ENCODE measurements at places on chromosomes 7 and 10. TPM values are rescaled to one million over a fixed set of nuclear protein-coding genes. Genes with fewer than 3 reads are reported as not detected.

DNA sequence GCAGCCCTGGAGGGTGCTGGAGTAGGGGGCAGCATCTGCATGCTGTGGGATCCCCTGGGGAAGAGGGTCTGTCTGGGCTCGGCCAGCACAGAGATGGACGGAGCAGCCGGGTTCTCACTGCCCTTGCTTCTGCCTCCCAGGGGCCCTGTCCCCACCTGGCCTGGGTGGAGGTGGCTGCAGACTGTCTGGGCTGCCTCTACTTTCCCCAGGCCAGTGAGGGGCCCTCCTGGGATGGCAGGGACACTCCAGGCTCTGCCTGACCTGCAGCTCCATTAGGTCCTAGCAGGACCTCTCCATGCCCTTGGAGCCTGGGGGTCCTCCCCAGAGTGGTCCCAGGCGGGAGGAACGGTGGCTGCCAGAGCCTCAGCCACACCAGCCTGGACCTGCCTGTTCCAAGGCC, 63.7 kb downstream of the PWWP2B start:
- no peak for DNase-seq

DNA sequence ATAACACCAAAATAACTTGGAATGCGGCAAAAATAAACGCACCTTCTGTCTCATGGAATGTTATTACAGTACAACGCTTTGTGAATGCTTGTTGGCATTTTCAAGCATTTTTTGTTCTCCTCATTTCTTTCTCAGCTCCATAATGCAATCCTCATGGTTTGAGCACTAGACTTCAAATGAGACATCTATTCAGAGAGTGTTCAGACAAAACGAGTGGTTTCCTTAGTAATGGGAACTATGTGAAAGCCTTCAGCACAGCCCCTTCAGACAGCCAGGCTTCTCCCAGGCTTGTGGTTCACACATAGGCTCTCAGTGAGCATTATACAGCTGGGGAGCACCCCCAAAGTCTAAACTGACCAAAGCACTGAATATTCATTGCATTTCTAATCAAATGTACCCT, 8.6 kb upstream of the LRRN3 start:
- peak; percentile 11 for DNase-seq

- no peak for DNase-seq
Measured at GRCh38 chr7:25255611-25256332, 27.5 kb upstream of the NPVF start.

DNA sequence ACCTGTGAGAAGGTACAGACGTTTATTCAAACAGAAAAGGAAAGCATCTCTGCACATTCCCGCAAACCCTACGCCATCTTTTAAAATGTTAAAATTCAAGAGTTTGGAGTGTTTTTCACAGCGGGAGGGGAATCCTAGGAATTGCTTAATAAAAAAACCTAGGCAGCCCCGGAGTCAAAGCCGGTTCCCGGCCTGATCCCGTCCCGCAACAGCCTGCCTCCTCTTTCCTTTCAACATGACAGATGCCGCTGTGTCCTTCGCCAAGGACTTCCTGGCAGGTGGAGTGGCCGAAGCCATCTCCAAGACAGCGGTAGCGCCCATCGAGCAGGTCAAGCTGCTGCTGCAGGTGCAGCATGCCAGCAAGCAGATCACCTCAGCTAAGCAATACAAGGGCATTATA, 123.0 kb upstream of the VSTM2A start:
- no peak for DNase-seq

DNA sequence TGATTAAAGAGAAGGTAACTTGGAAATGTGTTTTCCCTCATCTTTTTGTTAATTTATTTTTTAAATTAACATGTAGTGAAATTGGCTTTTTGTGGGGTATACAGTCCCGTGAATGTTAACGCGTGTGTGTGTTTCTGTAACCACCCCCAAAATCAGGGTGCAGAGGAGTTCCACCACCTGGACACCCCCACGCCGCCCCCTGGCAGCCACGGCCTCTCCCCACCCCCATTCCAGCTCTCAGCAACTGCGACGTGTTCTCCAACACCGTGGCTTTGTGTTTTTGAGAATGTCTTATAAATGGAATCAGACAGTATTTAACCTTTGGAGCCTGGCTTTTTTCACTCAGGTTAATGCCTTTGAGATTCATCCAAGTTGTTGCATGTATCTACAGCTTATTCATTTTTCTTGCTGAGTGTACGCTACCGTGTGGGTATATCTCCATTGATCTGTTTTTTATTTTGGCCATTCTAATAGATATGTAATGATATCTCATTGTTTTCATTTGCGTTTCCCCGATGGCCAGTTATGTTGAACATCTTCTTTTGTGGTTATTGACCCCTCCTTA, 218.8 kb downstream of the EBF3 start:
- DNase-seq, result no peak

- DNase-seq, result no peak
Measured at GRCh38 chr7:139896831-139897230, 67.8 kb downstream of the TBXAS1 start.

DNA sequence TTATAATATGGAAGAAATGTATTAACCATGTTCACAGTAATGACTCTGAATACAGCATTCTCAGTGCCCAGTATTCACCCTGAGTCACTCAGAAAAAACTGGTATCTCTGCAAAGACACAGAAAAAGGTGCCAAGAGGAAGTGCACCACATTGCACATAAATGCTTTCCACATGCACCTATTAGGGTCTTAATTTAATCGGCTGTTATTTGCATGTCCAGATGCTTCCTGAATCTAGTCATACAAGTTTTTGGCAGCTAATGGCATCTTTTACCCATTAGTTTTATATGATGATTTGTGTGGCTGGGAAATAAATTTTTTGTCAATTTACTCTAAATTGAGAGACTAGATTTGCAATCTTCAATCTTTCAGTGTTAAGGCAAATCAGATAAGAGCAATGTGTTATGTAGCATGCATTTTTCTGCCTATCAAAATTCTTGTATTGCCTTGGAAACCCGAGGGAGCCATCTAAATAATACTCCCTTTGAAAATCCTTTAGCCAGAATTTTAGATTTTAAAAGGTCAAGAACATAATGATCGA, 58.2 kb downstream of the ZNF680 start:
- DNase-seq, result no peak

DNA sequence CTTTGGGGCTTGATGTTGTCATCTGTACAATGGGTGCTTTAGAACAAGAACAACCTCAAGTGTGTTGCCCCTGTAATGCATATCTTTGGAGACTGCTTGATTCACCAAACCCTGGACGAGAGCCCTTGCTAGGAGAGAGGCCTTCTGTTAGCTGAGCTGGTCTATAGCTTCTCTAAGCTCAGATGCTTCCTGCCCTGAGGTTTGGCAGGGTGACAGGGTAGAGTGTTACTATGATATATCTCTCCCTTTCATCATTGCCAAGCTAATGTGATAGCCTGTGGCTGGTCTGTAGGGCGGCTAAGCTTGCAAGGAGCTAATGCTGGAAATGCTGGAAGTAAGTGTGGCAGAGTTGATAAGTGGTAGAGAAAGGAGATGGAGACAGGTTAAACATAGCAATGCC, 364.1 kb downstream of the RPS24 start:
- no peak for DNase-seq

DNA sequence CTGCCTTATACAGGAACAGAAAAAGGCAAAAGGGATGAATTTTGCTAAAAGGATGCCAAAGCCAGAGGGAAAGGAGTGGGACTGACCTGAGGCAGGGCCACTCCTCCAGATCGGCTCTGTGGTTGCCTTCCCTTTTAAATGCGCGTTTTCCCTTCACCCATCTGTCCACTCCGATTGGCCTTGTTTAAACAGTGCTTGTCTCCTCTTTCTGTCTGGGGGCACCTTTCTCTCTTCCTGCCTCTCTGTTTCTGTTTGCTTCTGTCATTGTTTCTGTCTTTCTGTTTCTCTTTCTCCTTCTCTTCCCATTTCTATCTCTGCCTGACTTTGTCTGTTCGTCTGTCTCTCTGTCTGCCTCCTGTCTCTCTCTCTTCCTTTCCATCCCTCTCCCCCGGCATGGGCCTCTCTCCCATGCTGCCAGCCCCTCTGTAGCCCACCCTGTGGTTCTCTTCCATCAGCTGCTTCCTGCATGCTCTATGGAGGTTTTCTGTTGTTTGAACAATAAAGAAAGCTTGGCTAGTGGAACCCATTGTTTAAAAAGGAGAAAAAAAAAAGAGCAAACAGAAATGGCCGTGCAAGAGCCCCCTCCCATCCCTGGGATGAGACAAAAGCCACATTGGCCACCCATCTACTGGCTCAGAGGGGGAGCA, 29.5 kb upstream of the HSPB1 start:
- no peak for DNase-seq

- DNase-seq, result no peak
Measured at GRCh38 chr10:125158275-125158600, 2.1 kb downstream of the CTBP2 start.

- DNase-seq, result no peak
Measured at GRCh38 chr7:138243836-138244235, 167.6 kb downstream of the AKR1D1 start.

DNA sequence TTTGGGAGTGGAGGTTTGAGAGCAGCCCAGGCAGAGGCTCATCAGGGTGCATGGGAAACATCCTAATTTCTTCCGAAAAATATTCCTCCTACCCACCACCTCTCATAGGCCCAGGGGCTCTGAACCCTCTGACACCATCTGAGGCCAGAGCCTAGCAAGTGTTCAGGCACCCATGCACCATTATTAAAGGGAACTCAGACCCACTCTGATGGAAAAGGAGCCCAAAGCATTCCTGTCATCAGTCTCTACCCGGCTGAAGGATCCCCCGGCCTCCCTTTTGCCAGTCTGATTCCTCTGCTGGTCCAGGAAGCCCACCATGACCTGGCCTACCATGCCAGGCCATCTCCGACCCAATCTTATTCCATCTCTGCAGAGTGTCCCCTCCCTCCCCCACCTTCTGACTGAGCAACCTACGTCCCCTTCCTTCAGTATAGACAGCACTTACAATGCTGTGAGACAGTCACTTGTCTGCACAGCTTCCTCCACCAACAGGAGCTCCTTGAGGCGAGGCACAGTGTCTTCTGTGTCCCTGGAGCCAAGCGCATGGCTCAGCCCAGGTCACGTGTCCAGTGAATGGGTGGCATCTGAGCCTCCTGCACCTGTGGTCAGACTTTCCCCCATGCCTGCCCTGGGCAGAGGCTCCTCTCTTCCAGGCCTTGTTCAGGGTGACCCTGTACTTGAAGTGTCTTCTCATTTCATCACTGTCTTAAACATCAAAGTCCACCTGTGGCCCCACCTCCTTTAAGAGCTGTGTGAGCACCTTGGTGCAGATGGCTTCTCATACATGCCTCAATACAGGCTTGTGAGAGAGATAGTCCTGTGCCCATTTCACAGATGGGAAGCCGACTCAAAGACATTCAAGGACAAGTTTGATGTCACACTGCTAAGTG, 889 bp upstream of the GPR15LG start:
- DNase-seq, result no peak

SEMA4G gene
- polyA plus RNA-seq, result 10.5 TPM

BCCIP gene
- 63.8 TPM for polyA plus RNA-seq

FZD8 gene
- polyA plus RNA-seq, result 0.55 TPM

GPC2 gene
- 2.6 TPM for polyA plus RNA-seq

TNS3 gene
- polyA plus RNA-seq, result 131 TPM

SHTN1 gene
- 9.9 TPM for polyA plus RNA-seq

GLI3 gene
- polyA plus RNA-seq, result 7.2 TPM

EFCAB10 gene
- not detected for polyA plus RNA-seq

Measured in AG04450 (cell line).